ENCODE measurements at places on chromosomes 3 and 15.

DNA sequence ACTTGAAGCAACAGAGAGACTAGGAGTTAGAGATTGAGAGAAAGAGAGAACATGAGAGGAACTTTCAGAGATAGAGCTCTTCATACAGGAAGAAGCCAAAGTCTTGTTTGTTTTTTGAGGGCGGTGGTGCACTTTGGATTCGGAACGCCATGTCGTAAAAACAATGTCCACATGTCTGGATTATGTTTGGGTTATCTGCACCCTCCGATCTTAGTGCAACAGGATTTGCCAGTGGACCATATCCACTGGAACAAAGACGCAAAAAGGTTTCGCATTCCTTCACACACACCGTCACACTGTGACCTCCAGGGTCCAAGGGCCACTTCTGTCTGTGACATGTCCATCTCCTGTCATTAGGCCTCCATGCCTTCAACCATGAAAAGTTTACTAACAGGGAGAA lies 141.8 kb upstream of the ATP11B start:
- no peak for DNase-seq

GRCh38 chr3:57048052-57048671 lies 12.3 kb upstream of the SPATA12 start:
- DNase-seq, result peak; percentile 15

- no peak for DNase-seq
These were observed 27.3 kb upstream of the SPRED1 start for GRCh38 chr15:38225381-38225780.

- no peak for DNase-seq
These were observed 67.4 kb upstream of the LARS2 start for GRCh38 chr3:45320986-45321385.

DNA sequence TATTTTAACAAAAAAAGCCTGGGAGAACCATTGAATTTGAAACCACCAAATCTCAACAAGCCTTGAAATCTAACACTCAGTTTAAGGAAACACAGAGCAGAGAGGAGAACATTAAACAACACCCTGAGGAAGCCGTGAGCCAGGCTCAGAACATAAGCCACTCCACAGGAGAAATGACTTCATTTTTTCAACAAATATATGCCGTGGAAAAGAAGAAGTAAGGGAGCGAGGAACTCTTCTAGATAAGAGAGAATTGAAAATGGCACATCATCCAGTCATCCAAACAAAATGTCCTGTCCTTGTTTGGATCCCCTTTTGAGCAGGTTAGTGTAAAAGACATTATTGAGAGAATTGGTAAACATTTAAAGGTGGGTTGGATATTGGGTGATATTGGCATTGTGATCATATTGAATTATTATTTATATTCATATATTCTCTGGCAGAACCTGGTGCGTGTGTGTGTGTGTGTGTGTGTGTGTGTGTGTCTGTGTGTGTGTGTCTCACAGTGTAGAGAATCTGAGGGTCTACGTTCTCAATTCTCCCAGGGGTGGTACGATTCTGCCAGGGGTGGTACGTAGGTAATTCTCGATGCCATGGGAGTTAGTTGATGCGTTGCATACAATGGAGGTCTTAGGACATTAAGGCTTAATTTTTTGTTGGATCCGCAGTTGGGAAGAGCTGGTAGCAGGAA lies 94.4 kb downstream of the ST6GAL1 start:
- DNase-seq, result no peak

DNA sequence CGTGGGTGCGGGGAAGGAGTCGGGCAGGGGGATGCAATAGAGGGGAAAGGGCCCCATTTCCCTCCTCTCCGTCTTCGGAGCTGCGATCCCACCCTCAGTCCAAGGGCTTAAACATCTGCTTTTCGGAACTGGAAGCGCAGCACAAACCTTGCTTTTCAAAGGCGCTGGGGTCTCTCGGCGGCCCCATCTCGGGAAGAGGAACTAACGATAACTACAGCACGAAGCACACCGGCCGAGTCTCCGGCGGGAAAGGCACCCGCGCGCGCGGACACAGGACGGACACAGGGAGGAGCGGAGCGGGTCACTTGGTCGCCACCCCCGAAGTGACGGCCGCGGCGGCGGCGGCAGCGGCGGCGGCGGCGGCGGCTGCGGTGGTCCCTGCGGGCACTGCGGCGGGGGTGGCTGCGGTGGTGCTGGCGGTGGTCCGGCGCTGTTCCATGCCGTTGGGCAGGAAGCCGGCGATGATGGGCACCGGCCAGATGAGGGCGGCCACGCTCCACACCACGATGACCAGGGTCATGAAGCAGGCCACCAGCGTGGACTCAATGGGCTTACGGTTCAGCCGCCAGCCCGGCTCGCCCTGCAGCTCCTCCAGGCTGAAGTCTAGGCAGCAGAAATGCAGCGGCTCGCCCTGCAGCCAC lies 1.1 kb downstream of the TMEM158 start:
- peak; percentile 77 for DNase-seq

GRCh38 chr3:157527131-157527881 lies 24.1 kb upstream of the VEPH1 start:
- no peak for DNase-seq

DNA sequence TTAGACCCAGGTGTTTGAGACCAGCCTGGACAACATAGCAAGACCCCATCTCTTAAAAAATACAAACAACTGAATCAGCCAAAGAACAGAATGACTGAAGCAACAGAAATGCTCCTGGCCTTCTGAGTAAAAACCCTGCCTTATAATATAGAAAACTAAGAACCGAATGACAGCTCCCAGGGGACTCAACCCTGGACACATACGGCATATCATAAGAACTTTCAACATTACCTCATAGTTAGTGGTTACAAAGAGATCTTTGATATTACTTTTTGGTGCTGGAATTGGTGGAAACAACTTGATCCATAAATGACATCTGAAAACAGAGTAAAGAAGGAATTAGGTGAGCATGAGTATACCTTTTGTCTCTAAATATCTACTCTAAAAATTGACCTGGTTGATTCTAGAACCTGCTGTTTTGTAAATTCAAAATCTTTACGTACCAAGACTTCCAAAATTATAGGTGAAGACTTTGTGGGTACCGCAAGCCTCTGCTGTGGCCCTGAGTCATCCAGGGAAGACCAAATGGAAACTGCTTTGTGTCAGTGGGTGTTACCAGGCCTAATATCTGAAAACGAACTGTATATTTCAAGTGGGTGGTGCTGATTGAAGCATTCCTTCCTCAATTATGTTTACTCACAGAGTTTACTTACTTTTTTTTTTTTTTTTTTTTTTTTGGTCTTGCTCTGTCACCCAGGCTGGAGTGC lies 35.5 kb downstream of the IL5RA start:
- DNase-seq, result no peak

DNA sequence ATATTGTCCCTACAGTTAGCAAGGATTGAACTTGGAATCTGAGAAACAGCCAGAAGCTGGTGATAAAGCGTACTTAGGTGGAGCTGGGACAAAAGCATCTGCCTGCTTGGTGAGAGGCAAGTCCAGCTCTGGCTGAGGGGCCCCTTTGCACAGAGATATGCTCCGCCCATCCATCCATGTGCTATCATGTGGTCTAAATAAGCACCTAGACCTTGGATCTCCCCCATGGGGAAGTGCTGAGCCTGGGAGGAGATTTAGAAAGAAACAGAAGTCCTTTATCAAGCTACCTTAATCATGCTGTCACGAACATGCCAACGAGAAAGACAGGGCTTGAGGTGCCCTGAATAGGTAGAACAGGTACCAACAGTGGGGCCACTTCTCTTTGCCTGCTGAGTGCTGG lies 369.5 kb downstream of the FOXP1 start:
- no peak for DNase-seq

DNA sequence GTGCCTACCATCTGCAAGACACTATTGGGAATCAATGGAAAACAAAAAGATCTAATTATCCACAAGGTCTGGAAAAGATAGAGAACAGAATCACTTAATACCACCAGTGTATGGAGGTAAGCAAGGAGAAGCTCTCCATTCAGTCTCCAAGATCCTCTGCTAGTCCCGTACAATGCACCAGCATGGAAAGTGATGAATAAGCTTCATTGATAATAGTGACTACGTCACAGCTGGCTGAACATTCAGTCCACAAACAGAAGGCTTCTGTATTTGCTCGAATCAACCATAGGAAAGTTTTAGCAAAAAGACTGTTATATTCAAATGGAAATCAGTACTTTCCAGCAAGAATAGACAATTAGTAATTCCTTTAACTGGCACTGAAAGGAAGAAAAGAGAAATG lies 42.9 kb downstream of the IGSF11 start:
- DNase-seq, result no peak

DNA sequence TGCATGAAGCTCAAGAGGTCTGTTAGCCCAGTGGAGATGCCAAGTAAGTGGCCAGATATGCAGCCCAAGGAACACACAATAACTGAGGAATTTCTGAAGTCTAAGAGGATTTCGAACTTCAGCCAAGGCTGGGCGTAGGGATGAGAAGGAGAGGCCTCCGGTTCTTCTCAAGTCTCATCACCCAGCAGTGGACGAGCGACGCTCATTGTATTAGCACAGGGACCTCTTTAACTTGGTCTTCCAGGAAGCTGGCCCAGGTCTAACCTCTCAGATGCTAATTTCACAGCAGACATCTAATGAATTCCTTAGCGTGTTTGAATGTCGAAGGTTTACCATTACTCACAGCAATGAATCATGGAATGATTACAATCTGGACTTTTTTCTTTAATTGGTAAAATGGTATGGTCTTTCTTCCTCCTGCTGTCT lies 85.0 kb downstream of the HES1 start:
- no peak for DNase-seq

GRCh38 chr3:23004971-23005370 lies 198.2 kb upstream of the UBE2E2 start:
- DNase-seq, result peak; percentile 28

- DNase-seq, result no peak
These were observed 975.6 kb downstream of the GBE1 start for GRCh38 chr3:80785875-80786274.

DNA sequence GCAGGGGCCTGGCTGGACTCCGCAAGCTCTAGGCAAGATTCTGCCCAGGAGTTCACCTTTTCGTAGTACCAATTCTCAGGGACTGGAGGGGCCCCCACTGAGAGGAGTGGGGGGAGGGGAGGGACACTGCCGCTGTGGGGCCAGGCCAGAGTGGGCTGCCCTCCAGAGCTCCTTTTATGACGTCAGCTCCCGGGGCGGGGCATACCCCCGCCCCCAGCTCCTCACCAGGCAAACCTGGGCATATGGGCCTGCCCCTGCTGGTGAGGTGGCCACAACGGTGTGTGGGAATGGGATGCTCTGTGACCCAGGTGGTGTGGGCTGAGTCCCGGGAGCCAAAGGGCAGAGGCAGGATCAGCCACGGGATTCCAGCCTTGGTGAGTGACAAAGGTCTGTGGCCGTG lies 3.3 kb downstream of the DNAJB8 start:
- DNase-seq, result no peak

- peak; percentile 98 for DNase-seq
These were observed 6.3 kb upstream of the PKM start for GRCh38 chr15:72237029-72237852.

DNA sequence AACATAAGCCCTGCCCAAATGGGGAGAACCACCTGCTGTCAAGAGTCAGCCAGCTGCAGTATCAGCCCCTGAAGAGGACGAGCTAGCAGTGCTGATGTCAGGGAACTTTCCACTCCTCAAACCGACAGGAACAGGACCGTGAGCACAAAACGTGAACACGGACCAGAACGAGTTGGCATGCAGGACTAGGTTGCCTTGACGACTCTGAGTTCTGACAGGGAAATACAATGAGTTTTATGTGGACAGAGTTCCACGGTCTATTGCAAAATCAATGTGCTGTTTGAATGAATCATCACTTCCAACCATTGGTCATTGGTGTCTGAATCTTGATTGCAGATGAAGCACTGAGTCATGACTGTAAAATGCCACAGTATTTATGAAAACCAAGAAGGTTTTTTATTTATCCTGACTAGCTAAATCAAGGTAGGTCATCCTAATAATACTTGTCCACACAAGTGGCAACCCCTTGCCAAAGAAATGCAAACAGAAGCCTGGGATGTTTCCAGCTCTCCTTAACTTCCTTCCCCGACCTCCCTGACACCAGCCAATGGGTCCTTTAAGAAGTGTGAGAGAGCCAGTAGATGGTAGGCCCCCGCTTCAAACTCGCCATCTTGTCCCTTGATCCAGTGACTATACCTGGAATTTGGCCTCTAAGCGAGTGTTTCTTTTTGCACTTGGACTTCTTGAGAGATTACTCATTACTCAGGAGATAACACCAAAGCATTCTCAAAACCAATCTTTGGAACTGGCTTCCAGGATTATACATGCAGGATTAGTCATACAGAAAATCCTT lies 119.6 kb downstream of the ASB7 start:
- DNase-seq, result peak; percentile 99

DNA sequence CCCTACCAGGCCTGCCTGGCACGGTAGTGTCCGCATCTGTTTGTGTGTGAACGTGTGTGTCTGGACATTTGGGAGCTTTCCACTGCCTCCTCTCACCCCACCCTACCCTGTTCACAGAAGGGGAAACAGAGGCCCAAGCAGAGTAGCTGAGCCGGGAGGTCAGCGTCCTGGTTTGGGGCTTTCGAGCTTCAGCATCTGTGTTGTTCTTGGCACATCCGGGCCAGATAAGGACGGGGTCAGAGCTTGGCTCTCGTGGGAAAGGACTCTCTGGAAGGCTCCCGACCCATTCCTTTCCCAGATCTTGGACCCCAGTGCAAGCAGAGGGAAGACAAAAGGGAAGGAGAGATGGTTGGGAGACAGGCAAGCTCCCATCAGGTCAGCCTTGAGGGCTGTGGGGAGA lies 6.3 kb upstream of the PTH1R start:
- peak; percentile 57 for DNase-seq

DNA sequence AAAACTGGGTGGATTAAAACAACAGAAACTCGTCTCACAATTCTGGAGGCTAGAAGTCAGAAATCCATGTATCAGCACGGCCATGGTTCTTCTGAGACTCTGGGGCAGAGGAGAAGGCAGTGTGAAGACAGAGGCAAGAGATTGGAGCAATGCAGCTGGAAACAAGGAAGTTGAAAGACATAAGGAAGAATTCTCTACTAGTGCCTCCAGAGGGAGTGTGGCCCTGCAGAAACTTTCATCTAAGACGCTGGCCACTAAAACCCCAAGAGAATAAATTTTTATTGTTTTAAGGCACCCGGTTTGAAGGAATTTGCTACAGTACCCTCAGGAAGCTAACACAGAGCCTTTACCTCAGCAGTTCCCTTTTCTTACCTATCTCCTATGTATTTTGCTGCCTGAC lies 1012.2 kb upstream of the CADM2 start:
- no peak for DNase-seq

DNA sequence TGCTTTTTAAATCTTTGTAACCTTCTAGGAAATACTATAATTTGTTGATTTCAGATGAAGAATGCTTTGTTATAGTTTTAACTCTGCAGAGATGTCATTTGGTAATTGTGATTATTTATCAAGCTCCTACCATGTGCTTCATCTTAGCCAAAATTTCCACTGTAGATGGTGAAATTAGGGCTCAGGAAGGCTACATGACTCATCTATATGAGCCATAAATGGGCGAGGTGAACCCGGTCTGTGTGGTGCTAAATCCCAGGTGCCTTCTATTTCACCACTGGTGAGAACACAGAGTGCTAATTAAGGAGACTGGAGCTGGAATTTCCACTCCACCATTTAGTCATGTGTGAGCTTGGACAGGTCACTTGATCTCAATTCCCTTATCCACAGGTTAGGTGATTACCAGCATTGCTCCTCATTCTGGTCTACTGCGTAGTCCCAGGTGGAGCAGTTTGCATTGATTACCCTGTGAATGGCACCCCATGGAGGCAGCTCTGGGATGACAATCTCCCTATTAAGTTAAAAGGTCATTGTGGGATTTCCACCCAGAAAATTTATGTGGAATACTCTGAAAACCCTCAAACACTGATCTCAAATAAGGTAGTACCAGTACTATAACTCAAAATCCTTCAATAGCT lies 2.8 kb upstream of the CCR3 start:
- no peak for DNase-seq
